ENCODE measurements at places on chromosomes 12 and 14.

DNA sequence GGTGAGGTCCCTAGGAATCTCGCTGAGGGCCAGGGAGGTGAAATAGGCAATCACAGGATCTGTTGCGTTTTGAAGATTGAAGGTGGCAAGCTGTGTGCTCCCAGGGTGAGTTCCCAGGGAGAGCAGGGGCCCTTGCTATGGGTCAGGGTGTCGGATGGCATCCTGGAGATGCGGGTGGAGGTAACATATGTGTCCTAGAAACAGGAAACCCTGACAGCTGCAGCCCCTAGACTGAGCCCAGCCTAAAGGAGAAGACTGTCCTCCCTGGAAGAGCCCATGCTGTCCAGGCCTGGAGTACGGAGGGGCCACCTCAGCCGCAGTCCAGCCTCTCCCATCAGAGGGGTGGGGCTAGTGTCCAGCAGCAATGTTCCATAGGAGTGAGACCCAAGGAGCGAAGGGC lies 194.2 kb downstream of the NTF3 start:
- DNase-seq = no peak

DNA sequence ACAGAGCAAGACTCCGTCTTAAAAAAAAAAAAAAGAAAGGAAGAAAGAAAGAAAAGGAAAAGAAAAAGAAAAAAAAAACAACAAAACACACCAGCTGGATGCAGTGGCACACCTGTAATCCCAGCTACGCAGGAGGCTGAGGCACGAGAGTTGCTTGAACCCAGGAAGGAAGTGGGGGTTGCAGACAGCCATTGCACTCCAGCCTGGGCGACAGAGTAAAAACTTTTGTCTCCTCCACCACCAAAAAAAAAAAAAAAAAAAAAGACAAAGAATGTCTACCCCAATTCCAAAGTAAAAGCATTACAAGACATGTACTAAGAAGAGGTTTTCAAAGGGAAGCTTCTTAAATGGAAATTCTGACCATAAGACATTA lies 53.4 kb downstream of the HNRNPC start:
- no peak for DNase-seq

DNA sequence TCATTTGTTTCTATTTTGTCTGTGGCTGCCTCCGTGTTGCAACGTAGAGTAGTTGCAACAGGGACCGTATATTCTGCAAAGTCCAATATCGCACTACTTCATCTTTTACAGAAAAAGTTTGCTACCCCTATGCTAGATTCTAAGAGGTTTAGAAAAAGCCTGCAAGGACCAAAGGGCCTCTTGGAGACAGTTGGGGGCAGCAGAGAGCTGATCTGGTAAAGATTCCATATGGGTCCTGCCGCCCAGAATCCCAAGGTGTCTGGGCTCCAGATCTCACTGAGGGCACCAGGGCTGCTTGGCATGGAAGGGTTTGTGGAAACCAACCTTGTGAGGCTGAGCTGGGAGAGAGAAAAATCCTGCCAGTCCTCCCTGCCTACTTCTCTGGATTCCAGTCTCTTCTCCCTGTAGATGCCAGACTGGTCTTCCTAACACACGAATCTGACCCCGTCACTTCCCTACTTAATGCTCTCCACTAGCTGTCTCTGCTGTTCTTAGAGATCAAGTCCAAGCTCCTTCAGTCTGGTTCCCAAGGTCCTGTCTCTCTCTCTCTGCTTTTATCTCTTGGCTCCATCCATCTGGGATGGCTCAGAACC lies 74.6 kb downstream of the GLRX5 start:
- DNase-seq = no peak

- no peak for DNase-seq
Observed at GRCh38 chr12:104150416-104150815, 12.4 kb upstream of the NFYB start.

DNA sequence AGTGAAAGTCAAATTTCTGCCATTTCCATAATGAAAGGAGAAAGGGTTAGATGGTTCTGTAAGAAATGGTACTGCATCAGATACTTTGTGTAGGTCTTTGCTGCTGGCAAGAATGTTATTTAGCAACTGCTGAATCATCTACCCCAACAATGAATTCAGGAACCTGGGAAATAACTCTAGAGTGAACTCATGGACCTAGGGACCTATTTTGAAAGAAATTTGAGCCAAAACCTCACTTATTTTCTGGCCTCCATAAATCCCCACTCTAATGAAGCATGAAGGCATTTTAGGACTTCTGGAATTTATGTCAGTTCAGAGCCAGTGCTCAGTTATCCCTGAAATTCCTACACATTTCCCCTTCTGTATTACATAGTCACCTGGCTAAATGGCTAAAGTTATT lies 50.9 kb upstream of the CPNE8 start:
- no peak for DNase-seq

DNA sequence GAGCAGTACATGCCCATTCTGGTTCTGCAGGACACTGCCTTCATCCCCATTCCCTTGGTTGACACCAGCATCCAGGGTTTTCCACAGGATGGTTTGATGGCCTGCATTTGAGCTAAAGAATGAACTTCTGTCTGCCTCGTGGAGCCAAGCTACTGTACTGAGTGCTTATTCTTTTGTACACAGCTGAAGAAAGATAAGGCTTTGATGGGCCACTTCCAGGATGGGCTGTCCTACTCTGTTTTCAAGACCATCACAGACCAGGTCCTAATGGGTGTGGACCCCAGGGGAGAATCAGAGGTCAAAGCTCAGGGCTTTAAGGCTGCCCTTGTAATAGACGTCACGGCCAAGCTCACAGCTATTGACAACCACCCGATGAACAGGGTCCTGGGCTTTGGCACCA lies 23.7 kb downstream of the BCL2L14 start:
- DNase-seq = no peak

DNA sequence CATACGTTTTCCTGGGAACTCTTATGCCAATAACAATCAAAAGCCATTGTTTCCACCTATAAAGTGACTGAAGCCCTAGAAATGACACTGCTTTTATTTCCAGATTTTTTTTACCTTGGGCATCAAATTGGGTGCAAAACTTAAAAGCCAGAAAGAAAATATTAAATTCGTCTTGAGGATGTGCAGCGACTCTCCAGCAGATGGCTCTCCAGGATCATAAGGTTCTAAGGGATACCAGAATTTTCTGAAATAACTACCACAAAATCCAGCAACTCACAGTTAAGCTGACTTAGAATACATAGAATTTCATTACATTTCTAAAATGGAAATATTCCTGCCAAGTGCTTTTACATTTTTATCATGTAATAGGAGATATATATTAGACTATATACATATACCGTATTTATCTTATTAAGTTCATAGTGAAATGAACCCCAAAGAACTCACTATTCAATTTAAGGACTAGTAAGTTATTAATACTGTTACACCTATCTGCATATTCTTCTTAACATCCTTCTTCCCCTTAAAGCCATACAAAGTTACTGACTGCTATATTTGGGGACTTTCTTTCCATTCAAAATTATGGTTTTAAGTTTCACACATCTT lies 44.0 kb downstream of the ARMH4 start:
- peak; percentile 3 for DNase-seq

DNA sequence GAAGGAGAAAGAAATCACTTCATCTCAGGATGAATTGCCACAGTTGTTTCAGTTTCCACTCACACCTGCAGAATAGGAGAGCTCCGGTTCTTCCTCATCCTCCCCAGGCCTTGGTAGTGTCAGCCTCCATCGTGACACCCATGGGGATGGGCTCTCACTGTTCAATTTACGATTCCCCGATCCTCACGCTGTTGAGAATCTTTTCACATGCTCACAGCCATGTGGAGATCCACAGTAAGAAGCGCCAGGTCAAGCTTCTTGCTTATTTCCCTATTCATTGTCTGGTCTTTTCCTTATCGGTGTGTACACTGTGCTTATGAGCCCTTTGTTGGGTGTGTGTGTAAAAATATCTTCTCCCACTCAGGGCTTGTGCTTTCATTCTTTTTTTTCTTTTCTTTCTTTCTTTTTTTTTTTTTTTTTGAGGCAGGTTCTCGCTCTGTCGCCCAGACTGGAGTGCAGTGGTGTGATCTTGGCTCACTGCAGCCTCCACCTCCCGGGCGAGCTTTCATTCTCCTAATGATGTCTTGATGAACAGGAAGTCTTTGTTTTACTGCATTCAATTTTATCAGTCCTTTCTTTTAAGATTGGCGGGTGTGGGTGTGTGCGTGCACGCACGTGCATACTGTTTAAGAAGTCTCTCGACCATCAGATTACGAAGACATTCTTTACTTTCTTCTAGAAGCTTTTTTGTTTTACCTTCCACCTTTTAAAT lies 21.5 kb downstream of the RIN3 start:
- no peak for DNase-seq

GRCh38 chr12:101940400-101940950 lies 63.1 kb downstream of the DRAM1 start:
- no peak for DNase-seq

- DNase-seq = no peak
Observed at GRCh38 chr12:130114952-130115351, 47.3 kb upstream of the FZD10 start.

GRCh38 chr12:121087467-121088194 lies 45.0 kb upstream of the P2RX7 start:
- DNase-seq = no peak

GRCh38 chr12:48183876-48184548 lies 568 bp downstream of the CCDC184 start:
- DNase-seq = no peak
